CD4-positive, alpha-beta T cell treated with Interleukin-15 for 4 hours (primary cell): ENCODE measurements at places on chromosomes 6 and 20.

DNA sequence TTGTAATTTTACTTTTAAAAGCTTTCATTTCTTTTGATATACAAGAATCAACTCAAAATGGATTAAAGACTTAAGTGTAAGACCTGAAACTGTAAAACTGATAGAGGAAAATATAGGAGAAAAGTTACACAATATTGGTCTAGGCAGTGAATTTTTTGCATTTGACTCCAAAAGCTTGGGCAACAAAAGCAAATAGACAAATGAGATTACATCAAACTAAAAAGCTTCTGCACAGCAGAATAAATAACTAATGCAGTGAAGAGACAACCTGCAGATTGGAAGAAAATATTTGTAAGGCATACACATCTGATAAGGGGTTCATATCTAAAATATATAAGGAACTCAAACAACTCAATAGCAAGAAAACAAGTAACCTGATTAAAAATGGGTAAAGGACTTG is 3.0 kb downstream of the GABRR1 start:
- DNase-seq = no peak

- DNase-seq = no peak
Measured at GRCh38 chr20:32304131-32304746, 26.8 kb downstream of the KIF3B start.

- DNase-seq = peak; percentile 85
Measured at GRCh38 chr6:28161410-28162079, 19.9 kb downstream of the ZKSCAN8 start.

GRCh38 chr6:149729824-149730223 is 11.9 kb upstream of the LATS1 start:
- no peak for DNase-seq

DNA sequence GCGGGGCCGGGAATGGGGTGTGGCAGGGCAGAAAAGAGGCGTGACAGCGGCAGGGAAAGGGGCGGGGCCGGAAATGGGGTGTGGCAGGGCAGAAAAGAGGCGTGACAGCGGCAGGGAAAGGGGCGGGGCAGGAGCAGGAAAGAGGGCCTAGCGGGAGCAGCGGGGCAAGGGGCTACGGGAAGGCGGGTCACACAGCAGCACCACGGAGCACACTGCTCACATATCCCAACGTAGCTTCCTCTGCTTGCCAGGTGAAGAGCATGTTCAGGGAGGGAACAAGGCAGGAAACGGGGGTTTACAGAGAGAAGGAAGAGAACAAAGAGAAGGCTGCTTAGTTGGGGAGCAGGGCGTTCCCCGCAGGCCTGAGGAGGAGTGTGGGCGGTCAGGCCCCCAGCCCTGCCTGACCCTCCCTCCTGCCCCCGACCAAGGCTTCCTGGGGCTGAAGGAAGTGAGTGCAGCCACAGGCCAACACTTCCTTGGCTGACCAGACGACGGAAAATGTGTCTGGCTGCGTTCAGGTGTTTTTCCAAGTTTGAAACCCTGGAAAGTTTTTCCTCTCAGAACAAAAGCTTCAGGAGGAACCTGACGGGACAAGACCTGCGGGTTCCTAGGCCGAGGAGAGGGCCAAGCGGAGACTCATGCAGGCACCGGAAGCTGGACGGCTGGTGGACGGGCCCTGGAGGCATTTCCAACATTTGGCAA is 13.8 kb downstream of the UCKL1 start:
- no peak for DNase-seq
